ENCODE measurements at places on chromosomes 7 and 10. TPM values are rescaled to one million over a fixed set of nuclear protein-coding genes. Genes with fewer than 3 reads are reported as not detected.

GRCh38 chr10:75245354-75246250, 9.8 kb upstream of the COMTD1 start:
- no peak for DNase-seq

DNA sequence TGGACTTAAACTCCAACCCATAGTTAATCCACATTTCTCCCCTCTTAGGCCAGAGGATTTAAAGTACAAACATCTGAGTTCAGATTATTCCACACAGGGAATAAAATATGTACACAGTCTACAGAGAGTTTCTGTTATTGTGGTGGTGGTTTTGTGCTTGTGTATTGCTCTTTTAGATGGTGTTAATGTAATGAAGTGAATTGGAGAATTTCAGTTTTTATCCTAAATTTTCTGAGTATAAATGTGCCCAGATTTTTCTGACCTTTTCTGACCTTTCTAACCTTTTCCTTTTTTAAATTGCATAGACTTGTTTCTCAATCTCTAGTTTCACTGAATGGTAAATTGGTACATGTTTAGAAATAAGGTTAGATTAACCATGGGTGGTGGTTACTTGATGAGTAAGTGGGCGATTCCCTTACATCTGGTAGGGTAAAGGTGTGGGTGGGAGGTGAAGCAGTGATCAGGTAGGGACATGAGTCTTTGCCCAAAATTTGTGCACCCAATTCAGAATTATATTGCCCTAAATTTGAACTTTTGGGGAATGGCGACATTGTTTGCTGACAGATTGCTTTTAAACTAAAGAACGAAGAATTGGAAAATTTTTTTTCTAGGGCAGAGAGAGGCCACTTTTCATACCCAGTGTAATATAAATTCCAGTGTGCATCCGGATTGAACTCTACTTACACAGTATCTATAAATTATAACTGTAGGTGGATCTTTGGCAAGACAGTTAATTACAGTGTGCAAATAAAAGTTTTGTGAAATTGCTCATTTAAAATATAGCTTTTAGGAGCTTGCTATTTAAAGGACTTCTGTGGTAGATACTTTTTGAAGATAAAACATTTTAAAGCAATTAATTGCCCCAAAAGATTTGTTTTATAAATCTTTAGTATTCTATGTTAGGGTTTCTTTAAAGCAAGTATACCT, 62.2 kb downstream of the ST7 start:
- no peak for DNase-seq

TCERG1L gene
- not detected for polyA plus RNA-seq

IL6 gene
- polyA plus RNA-seq, result 0.73 TPM

- no peak for DNase-seq
These were observed 259.7 kb upstream of the FERD3L start for GRCh38 chr7:19404912-19405329.

DNA sequence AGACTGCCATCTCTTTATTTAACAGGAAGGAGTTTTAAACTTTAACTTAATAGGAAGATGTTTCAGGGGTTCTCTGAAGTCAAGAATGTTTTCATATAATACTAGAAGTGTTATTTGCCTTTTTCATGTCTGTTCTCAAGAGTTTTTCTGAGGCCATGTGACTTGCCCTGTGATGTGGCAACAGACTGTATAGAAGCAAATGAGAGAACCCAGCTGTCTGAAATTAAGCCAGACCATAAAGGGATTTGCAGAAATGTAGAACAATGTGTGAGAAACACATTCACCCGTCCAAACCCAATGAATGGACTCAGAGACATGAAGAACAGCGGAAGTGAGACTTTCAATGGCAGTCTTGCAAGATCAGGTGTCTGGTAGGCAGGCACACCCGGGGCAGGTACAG, 23.8 kb downstream of the MAPK8 start:
- no peak for DNase-seq

EIF3A gene
- polyA plus RNA-seq, result 40.5 TPM

- DNase-seq, result no peak
These were observed 461.5 kb upstream of the MKI67 start for GRCh38 chr10:128587689-128588088.

DNA sequence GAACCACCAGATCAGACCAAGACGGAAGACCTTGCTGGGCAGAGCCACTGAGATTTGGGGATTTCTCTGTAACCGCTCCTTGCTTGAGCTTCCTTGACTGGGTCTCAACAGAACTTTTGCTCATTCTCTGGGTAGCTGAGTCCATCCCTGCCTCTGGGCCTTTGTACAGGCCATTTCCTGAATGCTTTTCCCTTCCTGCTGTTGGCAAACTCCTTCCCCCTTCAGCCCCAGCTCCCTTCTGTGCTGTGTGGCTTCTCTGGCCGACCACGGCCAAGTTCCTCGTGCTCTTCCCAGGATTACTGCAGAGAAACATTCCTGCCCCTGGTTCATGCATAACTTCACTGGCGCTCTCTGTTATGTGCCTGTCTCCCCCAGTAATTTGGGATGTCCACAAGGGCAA, 150.5 kb upstream of the GPR26 start:
- DNase-seq, result no peak

DNA sequence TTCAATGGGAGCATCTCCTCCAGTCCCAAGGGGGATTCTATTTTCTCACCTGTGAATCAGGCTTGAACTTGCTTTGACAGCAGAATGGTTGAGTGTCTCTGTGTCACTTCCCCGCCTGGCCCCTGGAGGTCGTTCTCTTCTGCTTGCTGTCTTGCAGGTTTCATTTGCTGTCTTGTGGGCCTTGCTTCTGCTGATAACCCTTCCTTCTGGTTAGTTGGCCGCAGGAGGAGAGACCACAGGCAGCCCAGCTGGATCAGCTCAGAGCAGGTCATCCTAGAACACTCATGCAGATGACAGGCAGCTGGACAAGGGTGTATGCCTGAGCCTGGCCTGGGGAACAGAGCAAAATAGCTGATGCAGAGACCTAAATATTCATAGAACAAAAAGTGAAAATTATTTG, 344.2 kb upstream of the ADARB2 start:
- no peak for DNase-seq

OR2A7 gene
- 0.52 TPM for polyA plus RNA-seq

GRCh38 chr10:16919121-16919982, 102.1 kb upstream of the RSU1 start:
- no peak for DNase-seq

- no peak for DNase-seq
These were observed 24.1 kb upstream of the LRRC17 start for GRCh38 chr7:102888561-102889233.

RPA3 gene
- polyA plus RNA-seq, result 96.9 TPM

- no peak for DNase-seq
These were observed 347.5 kb downstream of the GRID1 start for GRCh38 chr10:86019141-86019540.

DNA sequence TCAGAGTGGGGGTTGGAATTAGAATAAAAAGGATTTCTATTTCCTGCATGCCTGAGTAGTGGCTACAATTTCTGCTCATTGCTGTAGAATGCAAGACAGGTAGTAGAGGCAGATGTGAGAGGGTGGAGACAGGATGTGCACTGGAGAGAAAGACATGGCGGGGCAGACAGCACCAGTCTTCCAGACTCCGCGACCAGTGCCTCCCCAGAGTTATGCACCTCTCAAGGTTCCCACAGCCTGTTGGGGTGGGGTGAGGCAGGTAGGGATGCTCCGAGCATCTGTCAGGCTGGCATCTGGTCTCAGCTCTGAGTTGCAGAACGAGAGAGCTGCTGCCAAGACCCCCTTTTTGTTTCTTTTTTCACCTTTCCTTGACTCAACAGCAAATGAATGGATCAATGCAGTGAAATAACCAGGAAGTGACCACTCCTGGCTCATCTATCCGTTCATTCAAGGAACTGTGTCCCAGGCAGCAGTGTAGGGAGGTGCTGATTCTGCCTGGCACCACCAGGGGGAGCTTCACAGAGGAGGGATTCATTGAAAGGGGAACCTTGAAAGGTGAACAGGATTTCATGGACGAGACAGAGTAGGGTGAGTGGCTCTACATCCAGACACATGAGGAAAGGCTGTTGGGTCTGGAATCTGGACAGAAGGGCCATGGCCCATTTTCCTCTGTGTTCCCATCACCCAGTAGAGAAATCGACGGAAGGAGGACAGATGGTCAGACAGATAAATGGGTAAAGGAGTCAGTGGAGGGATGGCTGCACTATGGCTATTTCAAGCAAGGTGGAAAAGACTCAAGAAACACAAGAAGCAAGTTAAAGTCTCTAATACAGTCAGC, 17.2 kb upstream of the SLC18A3 start:
- no peak for DNase-seq

- DNase-seq, result no peak
These were observed 131.4 kb downstream of the PLXDC2 start for GRCh38 chr10:19947656-19948055.

CYP2C18 gene
- not detected for polyA plus RNA-seq

- DNase-seq, result no peak
These were observed 72.0 kb downstream of the C1GALT1 start for GRCh38 chr7:7254319-7254718.

EGR2 gene
- polyA plus RNA-seq, result 0.15 TPM

DNA sequence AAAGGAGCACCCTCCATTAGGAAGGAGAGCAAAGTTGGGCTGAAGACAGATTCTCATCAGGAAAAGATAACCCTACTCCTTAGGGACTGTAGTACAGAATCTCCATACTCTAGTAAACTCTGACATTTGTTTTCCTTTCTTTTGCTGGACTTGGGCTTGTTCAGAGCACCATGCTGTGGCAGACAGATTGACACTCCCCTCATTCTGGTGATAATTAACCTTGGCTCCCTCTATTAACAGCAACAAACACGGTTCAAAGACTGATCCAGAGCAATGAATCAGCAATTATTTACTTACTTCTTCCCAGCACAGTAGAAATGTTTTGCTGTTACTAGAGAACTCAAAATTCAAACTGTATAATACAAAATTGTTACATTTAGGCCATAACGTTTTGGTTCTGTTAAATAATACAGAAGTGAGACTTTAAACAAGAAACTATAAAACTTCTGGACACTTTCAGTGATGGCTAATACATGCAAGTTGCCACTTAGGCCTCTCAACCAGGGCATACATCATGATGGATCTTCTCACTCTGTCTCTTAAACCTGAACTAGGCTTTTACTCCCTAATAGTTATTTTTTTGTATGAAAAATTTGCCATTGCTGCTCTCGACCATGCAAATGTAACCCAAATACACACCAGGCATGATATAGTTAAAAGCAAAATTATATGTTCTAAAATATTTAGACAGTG, 639.0 kb downstream of the IPMK start:
- DNase-seq, result no peak

GRCh38 chr7:8089036-8089780, 120.6 kb downstream of the GLCCI1 start:
- DNase-seq, result no peak

GRCh38 chr7:67432536-67433234, 436.1 kb downstream of the TYW1 start:
- no peak for DNase-seq
